ENCODE measurements at places on chromosomes 16 and 17. TPM values are rescaled to one million over a fixed set of nuclear protein-coding genes. Genes with fewer than 3 reads are reported as not detected.

DNA sequence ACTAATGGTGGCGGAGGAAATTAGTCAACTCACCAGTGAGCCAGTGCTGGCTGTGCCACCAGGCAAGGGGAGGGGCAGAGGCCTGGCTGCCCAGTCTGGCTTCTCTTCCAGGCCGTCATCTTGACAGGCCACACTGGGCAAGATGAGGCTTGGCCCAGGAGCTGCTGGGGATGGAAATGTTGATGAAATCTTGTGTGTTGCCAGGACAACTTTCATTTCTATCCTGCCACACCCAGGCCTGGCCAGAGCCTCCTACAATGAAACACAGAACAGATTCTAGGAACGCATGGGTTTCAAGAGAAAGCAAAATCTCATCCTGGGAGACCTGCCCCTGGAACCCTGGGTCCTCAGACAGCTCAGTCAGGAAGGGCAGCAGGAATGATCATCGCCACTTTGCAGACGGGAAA is 9.3 kb downstream of the HEXIM2 start:
- peak; percentile 83 for DNase-seq

DNA sequence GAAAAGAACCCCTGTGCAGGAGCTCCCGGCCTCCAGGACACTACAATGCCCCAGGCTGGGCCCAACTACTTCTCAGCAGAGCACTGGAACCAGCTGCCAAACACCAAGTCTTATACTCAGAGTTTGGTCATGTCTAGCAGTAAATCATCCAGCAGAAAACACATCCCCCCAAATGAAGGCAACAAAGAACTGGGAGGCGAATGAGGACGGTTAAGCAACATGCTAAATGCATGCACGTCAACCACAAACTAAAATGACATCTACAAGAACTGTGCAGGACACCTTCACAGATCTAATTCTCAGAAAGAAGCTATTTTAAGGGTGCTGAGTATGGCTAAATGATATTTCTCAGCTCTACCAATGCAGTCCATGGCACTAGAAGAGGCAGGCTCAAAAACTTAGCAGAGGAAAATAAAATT is 7.6 kb upstream of the IRX5 start:
- DNase-seq: no peak

DNA sequence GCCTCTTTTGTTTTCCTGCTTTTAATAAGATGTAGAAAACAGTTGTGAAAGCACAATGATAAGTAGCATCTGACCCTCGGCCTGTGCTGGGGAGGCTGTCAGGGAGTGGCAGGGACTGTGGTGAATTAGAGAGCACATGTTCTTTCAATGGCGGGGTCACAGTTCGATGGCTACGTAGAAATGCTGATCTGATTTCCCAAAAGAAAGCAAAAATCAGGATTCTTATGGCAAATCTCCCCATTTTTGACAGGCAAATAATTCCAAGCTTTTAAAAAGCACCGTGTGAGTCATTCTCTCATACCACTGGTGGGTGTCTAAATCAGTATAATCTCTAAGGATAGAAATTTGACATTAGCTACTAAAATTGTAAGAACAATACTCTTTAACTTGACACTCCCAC is 4.2 kb upstream of the MAPK7 start:
- no peak for DNase-seq

DNA sequence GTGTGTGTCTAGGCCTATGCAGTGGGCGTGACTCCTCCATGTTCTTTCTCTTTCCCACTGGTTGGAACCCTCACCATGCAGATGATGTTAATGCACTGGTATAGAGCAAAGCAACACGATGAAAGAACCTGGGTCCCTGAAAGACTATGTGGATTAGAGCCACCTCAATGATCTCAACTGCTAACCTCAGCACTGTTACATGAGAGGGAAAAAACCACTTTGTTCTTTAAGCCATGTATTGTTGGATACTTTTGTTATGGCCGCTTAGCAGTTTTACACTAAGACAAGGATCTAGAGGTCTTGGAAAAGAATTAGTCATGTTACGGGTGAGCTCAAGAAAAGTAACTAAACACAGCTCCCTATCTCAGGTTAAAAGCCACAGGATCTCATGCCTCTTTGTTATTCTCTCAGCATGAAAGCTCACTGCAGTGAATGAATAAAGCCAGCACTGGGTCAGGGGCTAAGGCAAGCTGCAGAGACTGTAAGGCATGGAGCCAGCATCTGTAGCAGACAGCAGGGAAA is 56.6 kb upstream of the RBBP6 start:
- DNase-seq: no peak

- no peak for DNase-seq
These were observed at the start of gene PABPN1L for GRCh38 chr16:88866151-88866920. TSS of gene PABPN1L (minus strand) at chr16:88866660. CDS start at chr16:88866606, 54 bp downstream.

- DNase-seq: no peak
These were observed 697.9 kb upstream of the SOX9 start for GRCh38 chr17:71422968-71423367.

Gene FOXN1
- 0.06 TPM for total RNA-seq

DNA sequence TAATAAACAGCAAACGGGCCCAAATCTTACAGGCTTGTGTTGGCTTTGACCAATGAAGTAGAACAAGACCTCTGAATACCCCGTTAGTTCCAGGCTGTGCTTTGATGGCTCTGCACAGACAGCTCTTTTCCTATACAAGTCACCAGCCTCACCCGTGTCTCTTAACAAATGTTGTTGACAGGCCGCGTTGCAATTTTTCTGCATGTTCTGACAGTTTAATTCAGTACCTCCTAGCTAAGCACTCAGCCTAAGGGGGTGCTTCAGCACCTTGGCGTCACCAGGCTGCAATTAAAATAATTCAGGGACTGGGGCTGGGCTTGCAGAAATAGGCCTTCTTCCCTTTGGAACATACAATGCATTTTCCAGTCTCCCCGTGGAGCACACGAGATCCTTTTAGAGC is 500.1 kb downstream of the MAF start:
- DNase-seq: no peak

- DNase-seq: no peak
These were observed 147.4 kb downstream of the TMEM132E start for GRCh38 chr17:34726536-34727384.

Gene NHERF2
- total RNA-seq: 33.0 TPM

DNA sequence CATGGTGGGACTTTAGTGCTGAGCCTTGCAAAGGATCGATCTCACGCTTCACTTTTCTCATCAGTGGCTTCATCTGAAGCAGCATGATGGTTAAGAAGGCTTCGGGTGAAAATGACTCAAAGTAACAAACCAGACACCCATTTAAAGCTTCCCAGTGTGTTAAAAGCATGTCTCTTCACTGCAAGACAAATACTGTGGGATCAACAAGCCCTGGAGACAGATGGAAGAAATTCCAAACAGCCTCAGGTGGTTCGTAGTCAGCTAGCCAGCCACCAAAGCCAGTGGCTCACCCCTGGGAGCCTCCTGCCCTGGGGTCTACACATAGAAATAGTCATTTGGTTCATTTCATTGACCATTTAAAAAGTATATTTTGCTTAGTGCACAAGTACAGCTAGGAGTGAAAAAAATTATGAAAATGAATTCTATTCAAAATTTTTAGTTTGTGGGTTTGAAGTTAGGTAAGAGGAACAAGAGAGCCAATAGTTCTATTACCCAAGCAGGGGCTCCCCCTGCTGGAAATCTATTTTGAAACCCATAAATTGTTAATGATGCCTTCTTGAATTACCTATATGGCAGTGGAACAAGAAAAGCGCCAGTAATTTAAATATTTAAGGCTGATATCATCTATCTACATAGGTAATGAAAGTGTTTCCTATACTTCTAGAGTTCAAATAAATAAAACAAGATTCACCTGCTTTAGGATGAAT is 51.6 kb downstream of the PMP22 start:
- peak; percentile 55 for DNase-seq

Gene CDH5
- 4.1 TPM for total RNA-seq

GRCh38 chr16:57113042-57113453 is 20.7 kb downstream of the CPNE2 start:
- no peak for DNase-seq

Gene OR4D1
- not detected for total RNA-seq

DNA sequence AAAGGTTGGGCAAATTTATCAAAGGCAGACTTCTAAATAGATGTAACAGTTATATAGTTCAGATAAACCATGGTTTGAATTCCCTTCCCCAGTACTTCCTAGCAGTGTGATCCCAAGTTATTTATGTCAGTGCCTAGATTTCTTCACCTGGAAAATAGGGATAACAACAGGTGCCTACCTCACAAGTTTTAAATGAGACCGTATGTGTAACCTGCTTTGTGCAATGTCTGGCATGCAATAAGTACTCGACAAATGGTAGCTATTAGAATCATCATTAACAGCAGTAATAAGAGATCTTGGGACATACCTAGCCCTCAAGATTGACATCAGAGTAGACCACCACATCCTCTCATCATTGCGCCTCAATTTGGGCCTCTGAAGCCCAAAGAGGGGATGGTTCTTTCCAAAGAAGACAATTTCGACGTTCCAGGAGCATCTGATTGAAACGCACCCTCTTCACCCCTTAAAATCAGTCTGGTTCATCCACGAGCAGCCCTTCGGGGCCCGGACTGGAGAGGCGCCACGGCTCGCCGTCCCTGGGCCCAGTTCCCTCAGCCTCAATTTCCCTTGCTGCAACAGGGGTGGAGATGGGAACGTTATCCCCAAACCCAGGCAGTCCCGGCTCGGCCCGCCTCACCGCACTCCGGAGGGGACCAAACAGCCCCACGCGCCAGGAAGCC is 541 bp downstream of the ACACA start:
- DNase-seq: peak; percentile 6

Gene LDHD
- 12.2 TPM for total RNA-seq

DNA sequence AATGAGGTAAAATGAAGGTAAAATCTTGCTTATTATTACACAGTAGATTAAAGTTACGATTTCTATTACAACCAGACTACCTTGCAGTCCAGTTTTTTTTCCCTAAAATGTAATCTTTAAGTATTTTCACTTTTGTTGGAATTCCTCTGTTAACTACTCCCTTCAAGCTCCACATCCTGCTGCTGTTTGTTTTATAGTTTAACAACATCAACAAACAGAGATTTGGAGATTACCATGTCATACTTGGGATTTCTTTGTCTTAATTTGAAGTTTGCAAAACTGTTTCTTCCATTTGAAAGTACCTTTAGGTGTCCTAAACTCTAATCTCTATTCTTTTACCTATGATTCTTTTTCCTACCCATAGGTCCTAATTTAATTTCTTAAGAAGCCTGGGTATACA is 83.3 kb downstream of the ABHD15 start:
- no peak for DNase-seq

- DNase-seq: no peak
These were observed 124.5 kb upstream of the CIBAR2 start for GRCh38 chr16:85236818-85237150.

Gene OR1A1
- not detected for total RNA-seq

DNA sequence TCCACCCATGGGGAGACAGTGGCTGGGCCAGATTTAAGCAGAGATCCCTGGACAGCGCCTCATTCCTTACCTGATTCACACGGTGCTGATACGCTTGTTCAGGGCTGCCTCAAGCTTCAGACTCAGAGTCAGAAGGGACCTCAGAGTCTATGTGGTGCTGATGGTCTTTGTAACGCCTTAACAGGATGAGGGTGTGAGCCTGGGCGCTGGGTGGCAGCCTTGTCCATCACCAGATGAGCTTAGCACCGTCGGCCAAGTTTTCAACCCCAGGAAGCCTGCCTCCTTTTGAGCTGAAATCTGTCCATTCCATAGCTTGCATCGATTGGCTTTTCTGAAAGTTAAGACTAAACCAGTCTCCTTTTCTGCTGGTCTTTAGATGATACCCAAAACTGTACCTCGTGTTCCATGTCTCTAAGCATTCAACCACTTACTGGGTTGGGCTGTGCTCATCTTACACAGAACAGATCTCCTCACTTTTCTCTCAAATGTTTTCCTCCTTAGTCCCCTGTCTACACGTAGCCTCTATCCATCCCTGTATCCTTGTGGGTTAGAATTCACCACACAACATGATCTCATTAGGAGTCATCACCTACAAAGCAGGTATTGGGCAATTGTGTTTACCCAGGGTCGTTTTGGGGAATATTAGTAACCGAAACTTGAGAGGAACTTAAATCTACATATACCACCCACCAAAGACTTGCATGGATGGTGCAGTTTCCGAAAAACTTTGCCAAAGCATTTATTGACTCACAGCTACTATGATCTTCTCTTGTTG is 573.4 kb downstream of the CDH13 start:
- DNase-seq: peak; percentile 8

Gene TBC1D3G
- 3.6 TPM for total RNA-seq

DNA sequence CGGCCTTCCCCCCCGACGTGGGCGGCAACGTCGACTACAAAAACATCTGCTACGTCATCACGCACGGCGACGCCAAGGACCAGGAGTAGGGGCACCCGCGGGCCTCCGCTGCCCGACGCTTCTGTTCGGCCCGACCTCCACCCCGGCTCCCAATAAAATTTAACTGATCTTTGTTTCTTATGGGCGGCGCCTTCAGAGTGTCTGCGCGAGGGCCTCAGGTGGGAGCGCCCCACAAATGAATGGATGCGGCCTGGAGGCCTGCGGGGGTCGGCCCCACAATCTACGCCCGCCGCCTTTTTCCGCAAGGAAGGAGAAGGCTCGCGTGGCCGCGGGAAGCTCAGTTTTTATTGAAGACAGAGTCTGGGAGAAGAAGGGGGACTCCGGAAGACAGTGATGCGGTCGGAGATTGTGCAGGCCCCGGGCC is 3.2 kb downstream of the MYL11 start:
- DNase-seq: peak; percentile 95

DNA sequence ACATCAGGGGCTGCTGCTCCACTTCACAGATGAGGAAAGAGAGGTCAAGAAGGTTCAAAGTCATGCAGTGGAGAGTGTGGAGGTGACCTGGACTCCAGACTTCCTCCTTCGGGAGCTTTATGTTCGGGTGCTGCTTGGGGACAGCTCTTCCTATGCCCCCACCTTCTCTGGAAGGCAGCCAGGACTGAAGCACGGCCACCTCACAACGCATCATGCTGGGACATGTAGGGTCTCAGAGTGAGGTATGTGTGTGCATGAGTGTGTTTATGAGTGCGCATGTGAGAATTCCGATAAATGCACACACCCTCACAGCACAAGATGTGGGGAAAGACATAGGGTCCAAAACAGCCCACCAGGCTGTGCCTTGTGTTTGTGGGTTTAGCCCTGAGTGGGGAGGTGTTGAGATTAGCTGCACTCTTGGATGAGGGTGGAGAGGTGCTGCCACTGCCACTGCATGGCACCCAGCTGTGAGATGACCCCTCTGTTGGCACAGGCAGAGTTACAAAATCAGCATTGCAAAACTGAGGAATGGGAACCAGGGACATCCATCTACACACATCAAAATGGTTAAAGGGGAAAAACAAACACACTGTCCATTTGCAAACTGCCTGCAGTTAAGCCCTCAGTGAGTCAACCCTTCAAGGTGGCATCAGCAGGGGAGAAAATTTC is 367.4 kb downstream of the SEC14L1 start:
- DNase-seq: no peak

DNA sequence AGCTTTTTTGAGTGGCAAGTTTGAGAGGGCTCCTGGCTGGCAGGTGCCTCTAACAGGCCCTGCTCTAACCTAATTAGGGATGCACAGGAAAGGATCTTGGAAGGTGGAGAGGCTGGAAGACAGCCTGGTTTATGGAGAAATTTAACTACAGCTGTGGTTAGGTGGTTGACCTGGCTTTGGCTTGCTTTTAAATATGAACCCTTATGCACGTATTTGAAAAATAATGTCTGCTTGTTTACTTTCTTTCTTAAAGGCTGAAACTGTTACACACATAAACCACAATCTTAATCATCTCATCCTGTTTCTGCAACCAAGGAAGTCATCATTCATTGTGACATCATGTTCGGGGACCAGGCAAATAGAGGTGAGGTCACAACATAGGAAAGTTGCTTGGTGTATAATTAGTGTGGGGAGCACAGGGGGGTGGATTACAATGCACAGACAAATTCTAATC is 23.1 kb upstream of the DHRS13 start:
- DNase-seq: no peak

Measured in cardiac muscle cell (in vitro differentiated cells and primary cell).